Ecto neural progenitor cell (in vitro differentiated cells): ENCODE measurements at places on chromosomes 2 and 18.

DNA sequence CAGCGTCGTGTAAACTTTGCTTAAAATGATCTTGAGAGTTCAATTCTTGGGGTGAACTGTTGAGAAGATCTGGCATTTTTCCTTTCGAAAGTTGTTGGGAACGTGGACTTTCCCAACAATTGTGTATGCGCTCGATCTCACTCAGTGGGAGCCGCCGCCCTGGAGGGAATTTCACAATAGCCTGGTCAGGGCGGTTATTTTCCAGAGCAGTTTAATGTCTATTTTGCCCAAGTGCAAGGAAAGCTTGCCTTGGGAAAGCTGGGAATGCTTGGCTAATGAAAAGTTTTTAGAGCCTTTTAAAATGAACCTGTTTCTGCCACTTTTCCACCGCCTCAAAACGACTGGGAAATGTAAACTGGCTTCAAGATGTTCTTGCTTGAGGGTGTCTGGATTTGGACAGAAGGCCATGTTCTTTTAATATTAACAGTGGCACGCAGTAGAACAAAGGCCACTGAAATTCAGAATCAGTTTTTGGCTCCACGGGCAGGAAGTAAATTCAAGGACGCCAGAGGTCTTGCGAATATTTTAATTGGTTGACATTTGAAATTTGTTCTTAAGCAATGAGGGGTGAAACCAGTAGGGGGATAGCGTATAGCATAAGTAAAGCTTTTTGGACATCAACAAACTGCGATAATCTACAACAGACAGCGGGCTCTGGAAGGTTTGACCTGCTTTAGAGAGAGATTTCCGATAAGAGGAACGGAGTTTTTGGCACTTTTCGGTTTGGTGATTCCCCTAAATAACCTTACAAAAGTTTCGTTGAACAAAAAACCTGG, 1.2 kb downstream of the CFLAR start:
- no peak for DNase-seq

GRCh38 chr2:144660518-144661316, 140.8 kb upstream of the ZEB2 start:
- no peak for DNase-seq

DNA sequence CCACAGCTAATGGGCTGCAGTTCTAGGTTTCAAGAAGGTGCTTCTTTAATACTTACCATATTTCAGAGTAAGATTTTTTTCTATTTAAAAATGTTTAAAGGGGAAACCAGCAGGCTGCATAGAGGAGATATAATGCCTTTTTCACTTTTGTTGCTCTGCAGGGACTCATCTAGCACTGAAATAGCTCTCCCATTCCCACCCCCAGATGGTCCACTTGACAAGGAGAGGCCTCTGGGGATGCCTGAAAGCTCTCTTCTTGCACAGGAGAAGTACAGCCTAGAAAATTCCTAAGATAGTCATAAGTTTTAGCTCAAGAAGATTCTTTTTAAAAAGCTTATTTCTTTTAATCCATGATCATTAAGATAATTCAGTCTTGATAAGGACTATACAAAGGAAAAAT, 126.4 kb downstream of the CDH2 start:
- no peak for DNase-seq

DNA sequence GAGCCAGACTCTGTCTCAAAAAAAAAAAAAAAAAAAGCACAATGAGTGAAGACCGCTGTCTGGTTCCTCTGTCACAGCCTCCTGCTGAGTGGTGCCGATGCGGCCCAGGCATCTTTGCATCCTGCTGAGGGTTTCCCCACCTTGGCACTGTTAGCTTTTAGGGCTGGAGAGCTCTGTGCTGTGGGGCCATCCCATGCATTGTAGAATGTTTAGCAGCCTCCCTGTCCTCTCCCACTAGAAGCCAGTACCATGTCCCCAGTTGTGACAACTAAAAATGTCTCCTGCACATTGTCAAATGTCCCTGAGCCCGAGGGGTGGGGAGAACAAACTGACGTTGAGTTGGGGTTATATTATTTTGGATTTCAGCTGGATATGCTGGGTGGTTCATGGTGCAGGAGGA, 7.9 kb upstream of the COLEC11 start:
- DNase-seq: no peak

DNA sequence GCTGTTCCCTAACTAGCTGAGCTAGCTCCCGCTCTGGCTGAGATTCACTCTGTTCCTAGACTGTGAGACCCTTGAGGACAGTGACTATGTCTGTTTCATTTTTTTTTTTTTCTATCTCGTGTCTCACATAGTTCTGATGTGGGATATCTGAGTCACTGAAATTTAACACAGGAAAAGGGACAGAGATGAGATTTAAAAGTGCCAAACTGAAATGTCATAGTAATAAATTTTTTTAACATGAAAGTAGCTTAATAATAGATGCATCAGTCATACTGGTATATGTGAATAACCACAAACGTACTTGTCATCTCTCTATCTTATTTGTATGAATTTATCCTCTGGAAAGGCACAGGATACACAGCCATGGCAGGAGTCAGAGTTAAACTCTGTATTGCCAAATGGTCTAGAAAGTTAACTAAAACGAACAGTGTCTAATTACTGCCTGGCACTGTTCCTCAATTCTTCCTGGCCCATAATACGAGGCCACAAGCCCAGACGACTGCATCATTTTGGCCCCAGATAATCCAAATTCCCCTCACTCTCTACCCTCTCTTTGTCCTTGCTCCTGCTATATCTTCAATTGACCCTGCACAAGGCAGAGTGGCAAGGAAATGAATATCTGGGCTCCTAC, 87.5 kb downstream of the SATB2 start:
- no peak for DNase-seq

DNA sequence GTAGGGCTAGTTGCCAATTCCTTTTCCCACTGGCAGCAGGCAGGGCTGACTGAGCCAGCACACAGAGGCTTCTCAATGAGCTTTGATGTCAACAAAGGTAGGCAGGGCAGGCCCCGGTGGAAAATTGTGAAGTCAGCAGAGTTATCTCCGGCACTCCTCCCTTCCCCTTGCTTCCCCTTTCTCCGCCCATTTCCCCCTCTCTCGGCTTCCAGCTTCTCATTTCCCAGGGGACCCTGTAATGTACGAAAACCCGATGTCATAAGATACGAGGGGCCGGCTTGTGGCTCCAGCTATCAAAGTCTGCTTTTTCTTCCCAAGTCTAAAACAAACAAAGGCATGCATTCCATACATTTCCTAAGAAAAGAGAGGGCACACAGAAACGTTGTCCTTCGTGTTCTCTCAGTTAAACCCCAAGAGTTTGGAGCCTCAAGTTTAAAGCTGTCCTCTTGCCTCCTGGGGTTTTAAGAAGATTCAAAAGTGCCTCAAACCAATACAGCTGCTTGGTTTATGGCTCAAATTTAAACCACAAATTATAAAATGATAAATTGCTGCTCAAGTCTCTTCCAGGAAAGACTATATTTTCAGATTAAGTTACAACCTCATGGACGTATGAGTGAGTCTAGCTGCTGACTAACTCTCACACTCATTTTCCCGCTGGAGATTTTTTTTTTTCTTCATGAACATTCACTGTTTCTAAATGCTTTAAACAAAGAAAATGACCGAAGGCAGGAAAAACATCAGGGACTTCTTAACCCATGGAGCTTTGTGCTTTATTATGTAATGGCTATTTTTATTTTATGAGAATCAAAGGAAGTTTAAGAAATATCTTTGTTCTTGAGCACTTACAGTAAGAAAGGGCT, 27.2 kb upstream of the EML4 start:
- no peak for DNase-seq

GRCh38 chr2:104434318-104434792, 419.6 kb upstream of the POU3F3 start:
- DNase-seq: peak; percentile 53

- DNase-seq: no peak
Measured at GRCh38 chr2:165281387-165281786, 42.2 kb downstream of the SCN2A start.
